ENCODE measurements at places on chromosomes 7 and 10.

GRCh38 chr10:22621726-22622125, 92.7 kb downstream of the PIP4K2A start:
- no peak for DNase-seq

GRCh38 chr7:157628456-157628855, 291.7 kb downstream of the DNAJB6 start:
- no peak for DNase-seq

- DNase-seq = no peak
Observed at GRCh38 chr7:149615690-149616270, 118.2 kb upstream of the ZNF746 start.

DNA sequence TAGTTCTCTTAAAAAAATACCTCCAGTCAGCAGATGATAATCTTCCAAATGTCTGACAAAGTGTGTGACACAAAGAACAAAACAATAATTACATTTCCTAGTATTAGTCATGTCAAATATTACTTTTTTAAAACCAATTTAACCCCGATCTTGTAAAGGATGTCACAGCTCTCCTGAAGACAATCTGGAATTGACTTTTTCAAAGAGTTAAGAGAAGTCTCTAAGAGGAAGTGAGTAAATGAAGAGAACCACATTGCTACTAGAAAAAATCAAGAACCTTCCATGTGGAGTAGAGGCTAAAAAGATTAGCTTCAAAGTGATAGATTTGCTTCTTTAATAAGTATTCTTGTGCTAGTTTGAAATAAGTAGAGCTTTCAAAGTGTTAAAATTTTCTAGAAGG, 218.2 kb upstream of the IMMP2L start:
- DNase-seq = no peak

DNA sequence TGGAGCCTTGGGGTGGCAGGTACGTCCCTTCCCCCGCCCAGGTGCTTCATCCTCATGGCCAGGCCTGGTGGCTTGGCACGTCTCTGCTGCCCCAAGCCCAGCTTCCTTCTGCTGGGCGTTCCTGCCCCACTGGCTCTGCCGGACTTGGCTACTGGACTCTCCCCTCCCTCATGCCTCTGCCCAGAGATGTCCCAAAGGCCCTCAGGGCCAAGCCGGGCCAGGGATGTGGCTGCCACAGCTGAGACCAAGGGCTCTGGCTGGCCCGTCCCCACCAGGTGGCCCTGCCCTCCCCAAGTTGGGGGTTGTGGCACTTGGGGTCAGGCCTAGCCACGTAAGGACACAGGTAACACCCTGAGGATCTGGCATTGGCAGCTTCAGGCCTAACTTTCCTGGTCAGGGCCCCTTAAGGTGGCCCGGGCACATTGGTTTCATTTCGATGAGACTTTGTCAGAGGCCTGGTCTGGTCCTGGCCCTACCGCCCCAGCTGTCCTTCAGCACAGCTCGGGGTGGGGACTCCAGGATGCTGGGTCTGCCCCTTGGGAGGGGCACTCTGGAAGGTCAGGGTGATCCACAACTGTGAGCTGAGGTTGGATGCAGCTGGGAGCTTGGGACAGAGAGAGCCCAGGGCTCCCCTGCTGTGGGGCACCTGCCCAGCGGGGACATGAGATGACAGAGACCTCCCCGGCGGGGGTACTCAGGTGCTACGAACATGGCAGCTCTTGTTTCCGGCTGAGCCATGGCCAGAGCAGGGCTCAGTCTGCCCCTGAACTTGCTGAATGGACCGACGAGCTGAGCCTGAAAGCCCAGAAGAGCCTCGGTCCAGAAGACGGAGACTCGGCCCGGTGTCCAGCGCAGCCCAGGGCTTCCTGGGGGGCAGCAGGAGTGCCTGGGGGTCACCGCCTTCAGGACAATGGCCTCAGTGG, 2.9 kb downstream of the BHLHA15 start:
- DNase-seq = no peak

GRCh38 chr7:48611993-48612392, 312.4 kb upstream of the CDC14C start:
- no peak for DNase-seq

GRCh38 chr7:134669845-134670373, 23.3 kb downstream of the BPGM start:
- peak; percentile 67 for DNase-seq

GRCh38 chr7:137895301-137896221, 48.8 kb upstream of the DGKI start:
- DNase-seq = no peak

DNA sequence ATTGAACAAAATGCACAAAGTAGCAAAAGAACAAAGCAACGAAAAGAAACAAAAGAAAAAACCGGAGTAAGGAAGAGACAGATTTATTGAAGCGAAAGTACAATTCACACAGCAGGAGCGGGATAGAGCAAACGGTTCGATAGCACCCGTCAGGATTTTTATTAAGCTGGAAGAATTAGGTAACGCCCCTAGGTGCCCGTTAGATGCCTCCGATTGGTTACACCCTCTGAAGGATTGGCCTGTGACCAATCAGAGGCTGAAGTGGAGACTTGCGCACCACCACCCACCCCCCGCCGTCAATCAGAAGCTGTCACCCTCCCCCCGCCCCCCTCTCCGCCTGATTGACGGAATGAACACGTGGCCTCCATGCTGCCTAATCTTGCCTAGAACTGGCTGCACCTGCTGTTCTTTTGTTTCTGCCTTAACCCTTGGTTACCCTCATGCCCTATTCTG, 16.8 kb downstream of the OCM2 start:
- DNase-seq = no peak

DNA sequence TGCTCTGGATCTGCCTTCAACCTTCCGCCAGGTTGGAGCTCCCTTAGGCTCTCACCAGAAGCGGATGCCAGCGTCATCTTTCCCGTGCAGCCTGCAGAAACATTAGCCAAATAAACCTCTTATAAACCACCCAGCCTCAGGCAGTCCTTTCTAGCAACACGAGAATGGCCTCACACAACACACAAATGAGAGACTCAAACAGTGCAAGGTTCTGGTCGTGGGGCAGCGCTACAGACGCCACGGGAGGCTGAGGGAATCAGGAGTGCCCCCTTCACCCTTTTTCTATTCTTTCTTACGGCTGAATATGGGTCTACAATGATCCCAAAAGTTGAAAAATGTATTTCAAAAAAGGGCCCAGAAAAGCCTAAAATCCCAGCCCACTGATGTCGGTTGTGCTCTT, 96.4 kb downstream of the FOXL3 start:
- no peak for DNase-seq

DNA sequence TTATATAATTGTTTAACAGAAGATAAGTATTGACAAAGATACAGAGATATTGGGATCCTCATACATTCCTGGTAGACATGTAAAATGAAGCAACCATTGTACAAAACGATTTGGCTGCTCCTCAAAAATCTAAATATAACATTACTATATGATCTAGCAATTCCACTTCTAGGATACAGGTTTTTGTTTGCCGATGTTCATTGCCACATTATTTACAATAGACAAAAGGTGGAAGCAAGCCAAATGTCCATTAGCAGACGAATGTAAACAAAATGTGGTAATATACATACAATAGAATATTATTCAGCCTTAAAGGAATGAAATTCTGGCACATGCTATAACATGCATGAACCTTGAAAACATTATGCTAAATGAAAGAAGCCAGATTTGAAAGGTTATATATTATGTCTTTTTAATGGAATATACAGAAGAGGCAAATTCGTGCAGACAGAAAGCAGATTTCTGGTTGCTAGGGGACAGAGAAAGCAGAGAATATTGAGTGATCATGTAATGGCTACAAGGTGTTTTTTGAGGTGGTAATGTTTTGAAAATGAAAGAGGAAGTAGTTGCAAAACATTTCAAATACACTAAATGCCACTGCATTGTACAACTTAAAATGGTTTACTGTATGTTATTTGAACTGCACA, 44.9 kb downstream of the POLR1F start:
- DNase-seq = no peak

- DNase-seq = no peak
Observed at GRCh38 chr10:98077223-98077622, 46.8 kb upstream of the CRTAC1 start.

DNA sequence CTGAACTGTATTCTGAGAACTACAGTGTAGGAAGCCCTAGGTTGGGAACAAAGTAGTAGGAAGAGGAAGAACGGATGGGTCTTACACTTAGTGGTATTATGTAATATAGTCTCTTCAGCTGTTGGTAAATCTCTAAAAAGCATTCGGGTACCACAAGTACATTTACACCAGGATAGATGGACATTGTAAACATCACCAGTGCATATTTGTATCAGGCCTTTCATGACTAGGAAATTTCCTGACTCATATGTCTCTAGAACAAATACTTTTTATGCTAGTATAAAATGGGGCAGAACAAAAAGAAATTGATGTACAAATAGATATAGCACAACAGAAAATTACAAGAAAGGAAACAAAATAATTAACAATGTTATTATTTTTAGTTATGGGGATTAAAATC, 21.5 kb upstream of the OR6B1 start:
- DNase-seq = no peak

- DNase-seq = no peak
Observed at GRCh38 chr10:17216217-17216900, 11.7 kb upstream of the VIM start.

GRCh38 chr10:85767891-85768290, 598.7 kb downstream of the GRID1 start:
- no peak for DNase-seq

GRCh38 chr7:88318196-88318595, 11.5 kb upstream of the STEAP4 start:
- DNase-seq = no peak

- DNase-seq = no peak
Observed at GRCh38 chr7:22438994-22439393, 61.0 kb downstream of the STEAP1B start.
